PC-3 (cell line): ENCODE measurements at places on chromosomes 5 and 9. TPM values are rescaled to one million over a fixed set of nuclear protein-coding genes. Genes with fewer than 3 reads are reported as not detected.

DNA sequence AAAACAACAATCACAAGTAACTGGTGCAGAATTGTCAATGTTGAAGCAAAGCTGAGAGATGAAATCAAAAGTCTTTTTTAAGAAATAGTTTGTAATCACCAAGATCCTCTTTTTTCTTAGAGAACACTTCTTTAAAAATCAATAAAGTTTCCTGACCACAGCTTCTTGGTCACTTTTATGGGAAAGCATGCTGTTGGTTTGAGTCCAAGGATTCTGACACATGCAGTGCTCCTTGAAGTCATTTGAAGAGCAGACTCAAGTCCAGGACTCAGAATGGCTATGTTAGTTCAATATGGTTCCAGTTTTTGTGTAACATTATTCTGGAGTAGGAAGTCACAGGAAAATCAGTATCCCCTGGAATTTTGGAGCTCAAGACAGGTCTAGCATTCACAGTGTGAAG, 480.6 kb downstream of the NR2F1-AS1 start:
- H3K27me3 ChIP-seq, result no peaks in the 10 kb centered on the region
- peak overlapping the region; percentile 64 for H3K27ac ChIP-seq
- peak; percentile 85 for DNase-seq

DNA sequence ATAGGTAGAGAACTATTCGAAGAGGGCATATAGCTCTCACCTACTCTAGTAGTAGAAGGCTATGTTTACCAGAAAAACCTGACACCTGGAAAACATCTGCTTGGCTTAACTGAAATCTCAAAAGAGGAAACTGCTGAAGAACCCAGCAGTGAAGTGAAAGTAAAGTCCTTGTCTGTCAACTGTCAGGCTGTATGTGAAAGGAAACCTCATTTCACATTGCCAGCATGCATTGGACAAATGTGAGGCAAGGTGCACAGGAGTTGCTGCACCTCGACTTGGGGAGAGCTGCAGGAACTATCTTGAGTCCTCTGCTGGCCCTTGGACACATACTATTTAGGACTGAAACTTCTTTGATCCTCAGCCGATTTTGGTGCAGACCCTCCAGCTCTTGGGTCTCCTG, 53.3 kb downstream of the NREP start:
- H3K4me3 ChIP-seq, result no peak overlapping the region
- no peak overlapping the region for H3K27ac ChIP-seq
- no peak for DNase-seq
- peaks cover 39% of the 10 kb centered on the region for H3K4me1 ChIP-seq
- H3K36me3 ChIP-seq, result no peaks in the 10 kb centered on the region

DNA sequence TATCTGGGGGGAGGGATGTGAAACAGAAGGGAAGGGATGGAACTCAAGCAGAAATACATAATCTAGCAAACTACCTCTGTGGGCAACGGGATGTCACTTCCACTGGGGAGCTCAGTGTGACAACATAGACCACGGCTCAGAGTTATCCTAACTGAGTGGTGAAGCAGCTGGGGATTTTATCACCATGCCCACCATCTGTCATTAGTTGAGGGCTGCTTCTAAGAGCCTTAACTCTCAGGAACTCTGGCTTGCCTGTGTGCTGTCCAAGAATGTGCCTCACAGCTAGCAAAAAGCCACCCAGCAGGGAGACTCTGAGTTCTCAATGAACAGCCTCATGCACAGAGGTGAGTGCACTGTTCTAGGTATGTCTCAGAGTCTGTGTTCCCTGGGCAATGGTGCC, 90.6 kb upstream of the CXCL14 start:
- no peak for DNase-seq
- H3K4me3 ChIP-seq, result no peak overlapping the region
- no peaks in the 10 kb centered on the region for H3K36me3 ChIP-seq
- no peaks in the 10 kb centered on the region for H3K4me1 ChIP-seq
- no peaks in the 10 kb centered on the region for H3K27me3 ChIP-seq
- H3K27ac ChIP-seq, result no peak overlapping the region

DNA sequence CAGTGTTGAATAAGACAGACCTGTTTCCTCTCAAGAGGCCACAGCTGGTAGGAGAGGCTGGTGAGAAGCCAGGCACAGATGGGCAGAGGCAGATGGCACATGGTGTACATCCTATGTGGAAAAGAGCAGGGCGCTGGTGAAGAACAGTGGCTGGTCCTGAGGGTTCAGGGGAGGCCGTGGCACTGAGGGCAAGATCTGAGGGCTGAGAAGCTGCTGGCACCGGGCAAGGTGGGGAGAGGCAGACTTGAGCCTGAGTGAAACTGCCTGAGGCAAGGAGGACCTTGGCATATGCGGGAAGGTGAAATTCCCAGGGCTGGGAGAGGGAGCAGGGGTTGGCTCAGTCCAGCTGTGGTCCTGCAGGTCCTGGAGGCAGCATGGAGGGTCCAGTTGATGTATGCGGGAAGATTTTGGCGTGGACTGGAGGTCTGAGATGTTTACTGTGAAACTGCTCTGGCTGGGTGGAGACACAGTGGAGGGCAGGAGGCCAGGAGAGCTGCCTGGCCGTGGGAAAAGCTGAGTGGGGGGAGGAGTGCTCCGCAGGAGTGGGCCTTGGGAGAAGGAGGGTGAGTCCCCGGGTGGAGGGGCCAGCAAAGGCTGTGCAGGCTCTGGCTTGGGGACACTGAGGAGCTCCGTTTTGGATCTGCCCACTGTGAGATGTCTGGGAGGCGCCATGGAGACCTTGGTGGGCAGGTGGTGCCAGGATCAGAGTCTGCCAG, 2.6 kb downstream of the MAN1B1 start:
- no peak for DNase-seq
- no peak overlapping the region for H3K27ac ChIP-seq
- no peaks in the 10 kb centered on the region for H3K36me3 ChIP-seq
- peaks cover 22% of the 10 kb centered on the region for H3K4me1 ChIP-seq
- no peaks in the 10 kb centered on the region for H3K27me3 ChIP-seq

DNA sequence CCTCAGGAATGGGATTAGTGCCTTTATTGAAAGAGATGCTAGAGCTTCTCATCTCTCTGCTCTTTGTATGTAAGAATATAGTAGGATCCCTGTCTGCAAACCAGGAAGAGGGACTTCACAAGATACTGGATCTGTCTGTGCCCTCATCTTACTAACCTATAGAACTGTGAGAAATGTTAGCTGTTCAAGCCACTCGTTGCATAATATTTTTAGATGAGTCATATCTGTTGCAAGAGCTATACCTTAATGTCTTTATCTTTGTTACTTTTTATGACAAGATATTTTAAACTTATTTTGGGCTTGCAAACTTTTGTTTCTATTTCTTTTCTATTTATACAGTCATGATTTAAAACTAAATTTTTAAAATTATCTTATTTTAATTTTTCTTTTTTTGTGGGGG, 1296.8 kb upstream of the CDH6 start:
- H3K36me3 ChIP-seq, result no peaks in the 10 kb centered on the region
- H3K4me1 ChIP-seq, result no peaks in the 10 kb centered on the region
- no peak overlapping the region for H3K27ac ChIP-seq
- DNase-seq, result peak; percentile 31
- H3K27me3 ChIP-seq, result no peaks in the 10 kb centered on the region

DNA sequence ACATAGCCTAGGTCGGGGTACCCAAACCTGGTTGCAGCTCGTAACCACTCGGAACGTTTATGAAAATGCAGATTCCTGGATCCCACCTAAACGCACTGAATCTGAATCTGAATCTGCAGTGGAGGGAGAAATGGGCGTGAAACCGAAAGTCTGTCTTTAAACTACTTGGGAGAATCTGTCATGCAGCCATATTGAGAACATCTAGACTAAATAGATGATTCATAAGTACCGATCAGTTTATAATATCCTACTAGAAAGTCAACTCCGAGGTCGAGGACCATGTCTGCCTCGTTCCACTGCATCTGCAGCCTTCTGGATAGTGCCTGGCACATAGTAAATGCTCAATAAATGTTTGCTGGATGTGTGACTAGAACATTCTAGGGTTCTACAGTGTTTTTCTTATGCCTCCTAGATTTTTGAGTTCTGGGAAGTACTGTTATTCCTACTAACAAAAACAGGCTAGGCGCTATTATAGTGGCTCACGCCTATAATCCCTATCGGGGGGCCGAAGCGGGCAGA, 632 bp downstream of the COQ4 start:
- H3K4me3 ChIP-seq, result peak overlapping the region; percentile 85
- no peaks in the 10 kb centered on the region for H3K27me3 ChIP-seq
- DNase-seq, result no peak
- H3K36me3 ChIP-seq, result peaks cover 4% of the 10 kb centered on the region; the same call in 1 of the 2 replicates
- H3K4me1 ChIP-seq, result peaks cover 6% of the 10 kb centered on the region; the same call in 1 of the 2 replicates

GRCh38 chr5:151019331-151019730, 1.1 kb upstream of the GPX3 start:
- no peak for DNase-seq
- no peaks in the 10 kb centered on the region for H3K27me3 ChIP-seq
- H3K4me3 ChIP-seq, result no peak overlapping the region
- no peak overlapping the region for H3K27ac ChIP-seq
- peaks cover 34% of the 10 kb centered on the region for H3K4me1 ChIP-seq

DNA sequence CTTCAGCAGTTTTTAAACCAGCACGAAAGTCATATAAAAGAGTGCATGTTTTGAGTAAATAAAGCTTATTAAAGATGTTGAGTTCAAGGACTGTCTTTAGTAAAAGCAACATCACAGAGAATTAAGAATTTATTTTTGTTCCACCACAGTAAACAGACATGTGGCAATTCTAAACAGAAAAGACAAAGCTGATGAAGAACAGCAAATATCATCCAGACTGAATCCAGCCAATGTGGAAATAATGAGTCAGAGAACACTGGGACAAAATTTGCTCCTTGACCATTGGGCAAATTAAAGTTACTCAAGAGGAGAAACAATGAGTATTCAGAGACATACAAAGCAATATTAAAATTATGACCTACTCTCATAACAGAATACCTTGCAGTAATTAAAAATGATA, 28.8 kb downstream of the OR2K2 start:
- H3K36me3 ChIP-seq, result no peaks in the 10 kb centered on the region
- H3K4me3 ChIP-seq, result no peak overlapping the region
- DNase-seq, result peak; percentile 66
- peaks cover 19% of the 10 kb centered on the region for H3K4me1 ChIP-seq

DNA sequence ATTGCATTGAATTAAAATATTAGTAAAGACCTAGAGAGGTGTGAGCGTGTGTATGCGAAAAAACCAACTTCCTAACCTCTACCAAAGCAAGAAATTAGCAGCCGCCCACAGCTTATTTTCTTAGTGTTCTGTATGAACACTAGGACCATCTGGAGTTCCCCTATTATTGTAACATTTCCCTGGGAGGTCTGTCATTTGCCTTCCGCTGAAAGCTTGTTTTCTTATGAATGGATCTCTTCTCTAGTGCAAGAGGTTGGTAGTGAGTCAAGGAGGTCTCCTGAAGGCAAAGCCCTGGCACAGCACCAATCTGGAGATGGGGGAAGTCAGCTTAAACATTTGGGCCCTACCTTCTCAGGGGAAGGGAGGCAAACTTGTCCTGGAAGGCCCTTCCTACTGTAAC, 10.8 kb downstream of the TNFSF8 start:
- H3K27me3 ChIP-seq, result no peaks in the 10 kb centered on the region
- H3K27ac ChIP-seq, result no peak overlapping the region
- no peak for DNase-seq

GRCh38 chr5:34494111-34494755, 161.9 kb upstream of the RAI14 start:
- H3K27me3 ChIP-seq, result no peaks in the 10 kb centered on the region
- DNase-seq, result no peak
- H3K36me3 ChIP-seq, result no peaks in the 10 kb centered on the region
- H3K27ac ChIP-seq, result no peak overlapping the region

DNA sequence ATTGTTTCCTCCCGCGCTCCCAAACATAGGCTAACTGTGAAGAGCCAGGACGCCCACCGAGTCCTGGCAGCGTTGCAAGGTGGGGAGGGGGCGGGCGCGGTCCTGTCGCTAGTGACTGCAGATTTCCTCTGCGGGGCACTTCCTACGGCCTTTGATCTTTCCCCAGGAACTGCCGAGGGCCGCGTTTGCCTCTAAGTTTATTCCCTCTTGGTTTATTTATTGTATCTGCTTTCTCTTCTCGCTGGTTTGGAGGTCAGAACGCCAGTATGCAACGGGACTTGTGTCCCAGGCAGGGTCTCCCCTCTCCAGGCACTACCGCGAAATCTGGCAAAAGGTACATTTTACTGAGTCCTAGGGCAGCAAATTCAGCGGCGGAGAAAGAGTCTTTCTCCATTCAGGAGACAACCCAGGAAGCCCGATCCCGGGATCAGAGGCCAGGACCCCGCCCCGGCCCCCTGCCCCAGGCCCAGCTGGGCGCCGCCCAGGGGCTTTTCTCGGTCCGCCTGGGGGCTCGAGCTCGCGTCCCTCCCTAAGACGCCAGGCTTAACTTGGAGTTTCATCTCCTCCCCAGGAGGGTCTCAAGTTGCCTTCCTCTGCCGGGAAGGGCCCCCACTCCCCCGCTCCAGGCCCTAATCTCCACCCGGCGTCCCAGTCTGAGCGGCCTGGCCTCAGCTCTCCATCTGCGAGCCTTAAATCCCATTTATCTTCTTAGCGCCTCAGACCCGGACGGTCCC, 884 bp upstream of the EGFLAM start:
- H3K36me3 ChIP-seq, result no peaks in the 10 kb centered on the region
- no peak overlapping the region for H3K27ac ChIP-seq
- no peak overlapping the region for H3K4me3 ChIP-seq
- peaks cover 4% of the 10 kb centered on the region; the same call in 1 of the 2 replicates for H3K4me1 ChIP-seq
- peaks cover 91% of the 10 kb centered on the region for H3K27me3 ChIP-seq

DNA sequence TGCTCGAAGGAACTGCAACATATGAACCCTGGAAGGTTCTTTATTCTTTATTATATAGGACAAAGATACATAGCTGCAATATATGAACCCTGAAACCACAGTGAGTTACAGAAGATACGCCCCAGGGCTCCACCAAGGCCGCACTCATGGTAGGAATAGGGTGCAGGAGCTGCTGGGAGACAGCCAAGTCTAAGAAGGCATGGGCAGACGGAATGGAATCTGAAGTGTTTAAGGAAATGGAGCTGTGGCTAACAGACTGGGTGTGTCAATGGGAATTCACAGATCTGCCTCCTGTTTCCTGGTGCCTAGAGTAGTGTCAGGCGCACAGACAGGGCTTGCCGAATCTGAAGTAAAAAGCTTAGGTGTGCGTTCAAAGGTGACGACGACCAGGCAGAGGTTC, 286.4 kb downstream of the DENND1A start:
- no peaks in the 10 kb centered on the region for H3K4me1 ChIP-seq
- H3K27ac ChIP-seq, result no peak overlapping the region
- no peak for DNase-seq
- H3K4me3 ChIP-seq, result no peak overlapping the region

GRCh38 chr5:149212198-149212951, 59.3 kb upstream of the AFAP1L1 start:
- no peak overlapping the region for H3K4me3 ChIP-seq
- no peak overlapping the region for H3K27ac ChIP-seq
- DNase-seq, result peak; percentile 38
- no peaks in the 10 kb centered on the region for H3K4me1 ChIP-seq
- H3K36me3 ChIP-seq, result no peaks in the 10 kb centered on the region; the same call in 1 of the 2 replicates

GRCh38 chr5:98786191-98786853, 12.9 kb downstream of the RGMB start:
- H3K4me1 ChIP-seq, result peaks cover 44% of the 10 kb centered on the region
- peak; percentile 85 for DNase-seq
- peak overlapping the region; percentile 51 for H3K27ac ChIP-seq
- peaks cover 62% of the 10 kb centered on the region for H3K36me3 ChIP-seq

GRCh38 chr9:118987167-118987566, 382.1 kb downstream of the BRINP1 start:
- no peaks in the 10 kb centered on the region for H3K36me3 ChIP-seq
- H3K27ac ChIP-seq, result no peak overlapping the region
- DNase-seq, result no peak
- H3K27me3 ChIP-seq, result no peaks in the 10 kb centered on the region
- H3K4me1 ChIP-seq, result no peaks in the 10 kb centered on the region
- no peak overlapping the region for H3K4me3 ChIP-seq

Gene CCL27
- total RNA-seq, result not detected in 2 replicates

Gene LVRN
- not detected in 2 replicates for total RNA-seq

Gene PCDHGA10
- 0.23 and 0.84 TPM in 2 replicates for total RNA-seq

Gene GRIA1
- total RNA-seq, result not detected in 2 replicates

Gene FRMD3
- 3.9 and 6.0 TPM in 2 replicates for total RNA-seq

Gene RANBP3L
- total RNA-seq, result not detected in 2 replicates

Gene LOX
- total RNA-seq, result 0.18 and 0.23 TPM in 2 replicates

Gene FGF18
- total RNA-seq, result 0.26 TPM in 1 of 2 replicates, not detected in the other

Gene GDF9
- total RNA-seq, result not detected in 2 replicates
